ENCODE measurements at places on chromosomes 3 and 15.

GRCh38 chr3:128424508-128425069 lies 42.1 kb downstream of the DNAJB8 start:
- no peak for DNase-seq

GRCh38 chr3:40187945-40188344 lies 121.6 kb upstream of the EIF1B start:
- DNase-seq, result no peak

DNA sequence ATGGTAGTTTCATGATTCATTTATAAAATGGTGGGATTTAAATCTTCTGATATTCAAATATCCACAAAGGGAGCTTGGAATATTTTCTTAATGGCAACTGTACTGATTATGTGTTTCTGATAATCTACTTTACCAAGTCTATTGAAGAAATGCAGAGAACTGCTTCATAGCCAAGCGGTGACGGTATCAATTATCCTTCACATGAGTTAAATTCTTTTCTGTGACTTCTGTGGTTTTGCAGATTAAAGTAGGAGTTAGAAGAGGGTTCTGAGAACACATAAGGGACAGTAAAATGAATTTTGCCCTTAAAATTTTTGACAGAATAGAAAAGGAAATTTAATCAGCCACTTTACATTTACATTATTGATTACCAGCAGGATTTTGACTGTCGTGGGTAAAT lies 563.2 kb downstream of the GBE1 start:
- no peak for DNase-seq

GRCh38 chr3:43707998-43708397 lies 17.3 kb downstream of the ABHD5 start:
- DNase-seq, result no peak

- no peak for DNase-seq
Measured at GRCh38 chr3:179278151-179278550, 27.2 kb upstream of the KCNMB3 start.

DNA sequence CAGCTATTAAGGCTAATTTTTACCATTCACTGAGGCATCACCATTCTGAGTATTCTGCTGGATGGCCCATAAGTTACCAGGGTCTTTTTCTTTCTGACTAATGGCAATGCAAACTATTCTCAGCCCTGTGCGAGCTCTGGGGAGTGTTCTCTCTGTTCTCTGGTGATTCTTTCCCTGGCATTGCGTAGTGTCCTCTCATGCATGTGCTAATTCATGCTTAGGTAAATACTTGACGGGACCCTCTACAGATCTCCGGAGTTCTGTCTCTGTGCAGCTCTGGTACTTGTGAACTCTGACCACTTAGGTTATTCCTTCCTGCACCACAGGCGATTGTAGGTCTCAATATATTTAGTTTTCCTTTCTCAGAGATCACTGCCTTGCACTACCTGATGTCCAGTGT lies 34.8 kb downstream of the UBE2E1 start:
- DNase-seq, result no peak
